ENCODE measurements at places on chromosomes 5 and 9. TPM values are rescaled to one million over a fixed set of nuclear protein-coding genes. Genes with fewer than 3 reads are reported as not detected.
A peak's percentile ranks its signal among the peaks of the same experiment; 100 is the strongest.

- no peak for DNase-seq
Measured at GRCh38 chr9:132001567-132001966, 78.1 kb downstream of the MED27 start.

GRCh38 chr9:30688801-30689200 lies 1695.6 kb upstream of the ACO1 start:
- no peak for DNase-seq

Gene CCL27
- total RNA-seq: not detected

- DNase-seq: no peak
Measured at GRCh38 chr5:85896514-85896913, 721.2 kb upstream of the COX7C start.

- no peak for DNase-seq
Measured at GRCh38 chr5:165360784-165361542, 1855.5 kb downstream of the MAT2B start.

DNA sequence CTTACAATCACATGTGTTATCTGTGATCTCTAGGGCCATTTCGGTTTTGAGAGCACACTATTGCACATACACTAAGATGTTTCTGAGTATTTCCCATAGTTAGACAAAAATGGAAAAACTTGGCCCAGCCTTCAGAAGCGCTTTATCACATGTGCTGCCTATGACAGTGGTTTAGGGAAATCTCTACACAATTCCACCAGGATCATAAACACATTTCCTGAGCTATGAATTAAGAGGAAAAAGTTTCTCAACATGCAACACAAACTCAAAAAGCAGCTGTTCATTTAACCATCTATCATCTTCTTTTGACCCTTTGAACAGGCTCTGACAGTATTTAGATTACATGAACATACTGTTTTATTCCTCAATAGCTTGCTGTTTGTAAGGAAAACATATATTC lies 15.1 kb downstream of the FGF1 start:
- DNase-seq: no peak

- no peak for DNase-seq
Measured at GRCh38 chr9:112743216-112743836, 7.2 kb upstream of the SNX30 start.

DNA sequence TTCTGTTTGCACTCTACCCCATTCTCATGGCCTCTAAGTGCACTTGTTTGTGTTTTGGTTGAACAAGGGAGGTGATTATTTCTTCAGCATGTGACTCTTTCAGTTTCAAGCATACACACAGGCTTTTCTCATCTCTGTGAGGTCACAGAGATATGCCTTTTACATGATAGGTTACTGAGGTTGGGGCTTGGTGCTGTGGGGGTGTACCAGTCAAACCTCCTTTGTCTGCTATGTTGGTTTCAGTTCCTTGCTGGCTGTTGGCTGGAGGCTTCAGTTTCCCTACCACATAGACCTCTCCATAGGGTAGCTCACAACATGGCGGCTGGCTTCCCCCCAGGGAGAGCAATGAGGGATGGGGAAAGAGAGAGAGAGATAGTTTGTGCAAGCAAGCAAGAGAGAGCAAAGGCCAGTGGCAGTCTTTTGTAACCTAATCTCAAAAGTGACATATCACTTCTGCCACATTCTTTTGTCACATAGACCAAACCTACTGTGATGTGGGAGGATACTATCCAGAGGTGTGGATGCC lies 96.7 kb upstream of the SEMA6A start:
- no peak for DNase-seq

DNA sequence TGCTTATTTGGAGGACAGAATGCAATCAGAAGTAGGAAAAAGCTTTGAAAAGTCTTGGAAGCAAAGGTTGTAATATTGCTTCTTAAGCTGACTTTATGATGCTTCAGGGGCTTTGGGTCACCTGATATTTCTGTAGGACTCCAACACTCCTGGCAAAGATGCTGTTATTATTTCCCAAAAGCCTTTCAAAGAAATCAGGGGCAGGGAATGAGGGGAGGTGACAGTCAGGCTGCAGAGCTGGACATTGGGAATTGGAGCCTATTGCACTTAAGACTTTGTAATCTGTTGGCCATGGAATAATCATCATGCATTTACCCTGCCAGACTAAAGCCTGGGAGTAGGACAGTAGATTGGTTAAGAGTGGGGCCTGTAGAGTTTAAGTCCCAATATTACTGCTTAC lies 168.3 kb upstream of the IL12B start:
- DNase-seq: no peak

Gene IL3
- total RNA-seq: not detected

GRCh38 chr5:166251786-166252185 lies 2039.7 kb upstream of the WWC1 start:
- DNase-seq: no peak

DNA sequence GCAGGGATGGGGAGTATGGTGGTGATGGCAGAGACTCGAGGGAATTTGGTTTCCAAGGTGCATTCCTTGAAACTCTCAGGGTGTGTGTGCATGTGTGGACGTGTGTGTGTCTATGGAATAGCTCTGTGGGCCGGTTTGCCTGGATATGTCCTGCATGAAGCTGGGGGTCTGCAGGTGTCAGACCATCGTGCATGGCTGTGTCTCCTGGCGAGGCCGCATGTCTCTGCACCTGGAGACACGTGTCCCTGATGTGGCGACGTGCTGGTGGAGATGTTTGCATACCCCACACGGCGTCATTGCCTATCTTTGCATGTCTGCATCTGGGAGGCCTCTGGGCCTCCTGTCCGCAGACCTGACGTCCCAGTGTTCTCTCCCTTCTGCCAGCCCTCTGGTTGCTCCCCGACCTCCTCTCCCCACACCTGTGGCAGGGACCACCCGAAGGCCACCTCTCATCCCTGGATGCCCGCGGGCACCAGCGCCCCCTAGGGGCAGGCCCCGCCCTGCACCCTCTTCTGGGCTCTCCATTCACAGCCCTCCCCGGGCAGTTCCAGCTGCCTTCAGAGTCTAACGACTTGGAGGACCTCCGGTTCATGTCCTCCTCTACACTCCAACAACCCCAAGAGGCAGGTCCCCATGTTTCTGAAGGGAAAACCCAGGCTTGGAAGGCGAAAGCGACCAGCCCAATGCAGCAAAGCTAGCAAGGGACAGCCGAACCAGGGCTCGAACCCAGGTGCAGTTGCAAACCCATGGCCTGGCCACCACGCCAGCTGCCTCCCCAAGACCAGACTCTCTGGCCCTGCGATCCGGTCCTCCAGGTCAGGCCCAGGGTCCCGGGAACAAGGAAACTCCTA lies 88.6 kb downstream of the LMX1B start:
- DNase-seq: no peak

- no peak for DNase-seq
Measured at GRCh38 chr9:110604171-110604601, 24.6 kb upstream of the SVEP1 start.

DNA sequence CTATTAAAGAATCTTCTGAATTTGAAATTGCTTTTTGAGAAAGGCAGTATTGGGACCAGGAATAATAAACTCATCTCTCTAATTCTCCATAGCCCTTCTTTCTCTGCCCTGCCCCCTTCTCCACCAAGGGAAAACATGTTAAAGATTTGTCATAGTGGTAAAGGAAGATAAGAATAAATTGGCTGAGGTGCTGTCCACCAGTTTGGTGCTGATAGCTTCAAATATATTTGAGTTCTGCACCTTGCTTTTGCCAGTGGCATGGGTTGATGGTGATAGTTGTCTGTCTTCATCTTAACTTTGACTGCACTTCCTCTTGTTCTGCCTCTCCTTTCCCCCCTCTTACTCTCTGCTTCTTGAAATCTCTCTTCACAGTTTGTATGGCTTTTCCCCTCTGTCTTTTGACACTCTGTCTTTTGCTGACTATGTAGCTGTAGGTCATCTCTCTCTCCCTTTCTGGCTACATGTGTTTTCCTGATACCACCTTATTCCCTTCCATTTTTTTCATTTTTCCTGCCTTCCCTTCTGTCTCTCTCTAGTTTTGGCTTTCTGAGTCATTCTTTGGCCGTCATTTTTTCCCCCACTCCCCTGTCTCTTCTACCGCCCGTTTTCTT lies 56.6 kb downstream of the NDUFS4 start:
- no peak for DNase-seq

- no peak for DNase-seq
Measured at GRCh38 chr9:101014566-101014965, 14.0 kb upstream of the PLPPR1 start.

DNA sequence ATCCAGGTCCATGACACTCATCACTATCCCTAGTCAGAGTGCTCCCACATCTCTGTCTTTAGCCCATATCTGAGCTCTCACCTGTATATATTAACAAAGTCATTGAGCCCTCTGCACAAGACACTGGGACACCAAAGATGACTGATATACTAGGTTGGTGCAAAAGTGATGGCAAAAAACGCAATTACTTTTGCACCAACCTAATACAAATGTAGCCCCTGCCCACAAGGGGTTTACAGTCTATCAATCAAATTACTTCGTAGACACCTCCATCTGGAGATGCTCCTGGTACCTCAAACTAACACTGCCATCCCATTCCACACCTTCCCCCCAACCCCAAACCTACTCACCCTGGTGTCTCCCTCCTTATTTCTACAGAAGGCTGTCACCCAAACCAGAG lies 194.1 kb downstream of the MCTP1 start:
- no peak for DNase-seq

DNA sequence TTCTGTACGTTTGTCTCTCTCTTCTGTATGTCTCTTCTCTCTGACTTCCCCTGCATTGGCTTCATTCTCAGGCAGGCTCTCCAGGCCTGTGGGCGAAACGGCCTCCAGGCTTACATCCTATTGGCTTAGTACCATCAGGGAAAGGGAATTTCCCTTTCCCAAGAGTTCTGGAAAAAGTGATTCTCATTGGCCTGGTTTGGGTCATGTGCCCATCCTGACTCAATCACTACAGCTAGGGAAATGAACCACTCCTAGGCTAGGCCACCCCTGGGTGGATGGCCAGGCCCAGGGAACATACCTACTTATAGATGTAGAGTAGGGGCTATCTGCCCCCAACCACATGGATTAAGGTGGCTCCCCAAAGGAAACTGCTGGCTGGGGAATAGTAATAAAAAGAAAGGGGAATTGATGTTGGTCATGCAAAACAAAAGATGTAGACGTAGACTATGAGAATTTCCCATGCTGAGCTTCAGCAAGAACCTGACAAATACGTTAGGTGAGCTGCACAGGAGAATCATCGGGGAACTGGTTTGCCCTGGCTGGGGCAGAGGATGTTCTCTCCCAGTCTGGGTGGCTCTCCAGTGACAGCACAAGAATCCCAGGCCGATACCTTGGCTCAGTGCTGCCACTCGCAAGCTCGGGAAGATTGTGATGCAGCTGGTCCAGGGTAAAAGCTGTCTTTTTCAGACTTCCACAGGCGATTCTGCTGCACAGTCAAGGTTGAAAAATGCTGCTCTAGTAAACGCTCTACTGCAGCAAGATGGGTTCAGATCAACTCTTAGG lies 3.7 kb upstream of the EGR1 start:
- no peak for DNase-seq

DNA sequence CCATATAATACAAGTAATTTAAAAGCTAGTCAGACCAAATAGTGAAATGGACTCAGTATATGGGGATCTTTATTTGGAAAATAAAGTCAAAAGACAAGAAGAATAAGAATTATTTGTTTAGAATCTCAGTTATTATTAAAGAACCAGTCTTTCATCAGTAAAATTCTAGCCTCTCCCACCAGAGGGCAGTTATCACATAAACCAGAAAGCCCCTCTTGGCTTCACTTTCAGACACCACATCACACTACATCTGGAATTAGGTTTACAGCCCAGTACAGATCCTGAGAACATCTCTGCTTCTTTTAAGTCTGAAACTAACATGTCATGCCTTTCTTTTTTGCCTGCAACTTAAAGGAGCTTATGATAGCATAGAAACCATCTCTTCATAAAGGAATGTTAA lies 12.2 kb upstream of the HSPB3 start:
- DNase-seq: no peak

- DNase-seq: no peak
Measured at GRCh38 chr5:133906303-133906702, 62.1 kb downstream of the C5orf15 start.

- no peak for DNase-seq
Measured at GRCh38 chr5:1268666-1269065, 26.2 kb downstream of the TERT start.

Gene MYOZ3
- total RNA-seq: 4.0 TPM

GRCh38 chr5:19988457-19988856 lies 457 bp upstream of the CDH18 start:
- DNase-seq: no peak

Gene FOCAD
- 28.7 TPM for total RNA-seq

- peak; percentile 49 for DNase-seq
Measured at GRCh38 chr9:21591221-21592062, 109.3 kb upstream of the IFNE start.

DNA sequence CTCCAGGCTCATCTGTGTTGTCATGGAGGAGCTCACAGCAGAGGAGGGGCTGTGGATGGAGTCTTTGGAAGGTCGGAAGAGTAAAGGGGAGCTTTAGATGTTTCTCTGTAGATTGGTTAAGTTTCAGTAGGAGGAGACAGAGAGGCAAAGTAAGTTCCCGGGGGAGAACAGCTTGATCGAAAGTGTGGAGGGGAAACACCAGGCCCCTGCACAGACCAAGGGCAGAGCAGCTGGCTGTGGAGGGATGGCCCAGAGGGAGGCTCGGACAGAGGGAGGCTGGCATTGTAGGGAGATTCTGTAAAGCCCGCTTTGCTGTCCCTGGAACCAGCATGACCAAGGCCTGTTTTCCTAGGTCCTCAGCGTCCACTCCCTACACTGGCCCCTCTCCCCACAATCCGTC lies 5.3 kb upstream of the OR2V2 start:
- no peak for DNase-seq

Gene CATSPER3
- total RNA-seq: 0.32 TPM

Gene PRSS3
- total RNA-seq: not detected

Gene PPP1R26
- 23.3 TPM for total RNA-seq

- no peak for DNase-seq
Measured at GRCh38 chr9:87140142-87140541, 192.8 kb upstream of the GAS1 start.

GRCh38 chr5:67816456-67816855 lies 399.1 kb upstream of the PIK3R1 start:
- DNase-seq: no peak

Gene TAS2R1
- total RNA-seq: not detected

DNA sequence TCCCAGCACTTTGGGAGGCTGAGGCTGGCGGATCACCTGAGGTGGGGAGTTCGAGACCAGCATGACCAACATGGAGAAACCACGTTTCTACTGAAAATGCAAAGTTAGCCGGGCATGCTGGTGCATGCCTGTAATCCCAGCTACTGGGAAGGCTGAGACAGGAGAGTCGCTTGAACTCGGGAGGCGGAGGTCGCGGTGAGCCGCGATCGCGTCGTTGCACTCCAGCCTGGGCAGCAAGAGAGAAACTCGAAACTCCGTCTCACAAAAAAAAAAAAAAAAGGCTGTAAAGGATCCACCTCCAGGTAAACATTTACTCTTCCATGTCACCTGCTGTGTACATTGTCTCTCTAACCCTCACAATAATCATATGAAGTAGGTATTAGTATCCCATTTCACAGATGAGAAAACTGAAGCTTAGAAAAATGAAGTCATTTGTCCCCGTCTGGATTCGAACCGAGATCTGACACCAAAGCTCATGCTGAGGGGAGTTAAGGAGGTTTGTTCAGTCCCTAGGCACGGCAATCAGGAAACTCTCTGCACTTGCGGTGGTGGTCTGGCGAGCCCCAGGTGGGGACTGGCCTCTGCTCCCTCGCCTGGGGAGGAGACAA lies 494 bp upstream of the DOCK2 start:
- no peak for DNase-seq
